ENCODE measurements at places on chromosomes 2 and 18. TPM values are rescaled to one million over a fixed set of nuclear protein-coding genes. Genes with fewer than 3 reads are reported as not detected.

The ARHGEF4 gene
- total RNA-seq, result 7.7 TPM

The CDCA7 gene
- 47.0 TPM for total RNA-seq

The GREB1 gene
- total RNA-seq, result 3.2 TPM

The BCL2 gene
- 0.79 TPM for total RNA-seq

The IL18R1 gene
- total RNA-seq, result 0.99 TPM

The UPP2 gene
- total RNA-seq, result not detected

The PROKR1 gene
- total RNA-seq, result not detected

The TMEM198 gene
- 0.54 TPM for total RNA-seq

The ABCG8 gene
- total RNA-seq, result not detected

The PCARE gene
- total RNA-seq, result not detected

The CFAP53 gene
- 0.33 TPM for total RNA-seq

The GRB14 gene
- total RNA-seq, result 3.1 TPM

The TTC27 gene
- total RNA-seq, result 28.6 TPM

The GPR45 gene
- total RNA-seq, result not detected

The OR6B2 gene
- not detected for total RNA-seq

The SERPINB3 gene
- 0.11 TPM for total RNA-seq

The CD8B2 gene
- total RNA-seq, result not detected

The PIEZO2 gene
- 0.74 TPM for total RNA-seq

The RNASEH1 gene
- total RNA-seq, result 53.9 TPM

The IL37 gene
- total RNA-seq, result not detected

The KIF3C gene
- 46.7 TPM for total RNA-seq
